ENCODE measurements at places on chromosomes 1 and 21.

- no peak for DNase-seq
Measured at GRCh38 chr1:205505791-205506190, 1.3 kb downstream of the CDK18 start.

GRCh38 chr21:44449473-44450363 lies 5.6 kb upstream of the LRRC3 start:
- peak; percentile 39 for DNase-seq

GRCh38 chr1:65459397-65459768 lies 38.9 kb downstream of the LEPR start:
- no peak for DNase-seq

GRCh38 chr1:218939095-218939494 lies 234.6 kb upstream of the LYPLAL1 start:
- DNase-seq = no peak

DNA sequence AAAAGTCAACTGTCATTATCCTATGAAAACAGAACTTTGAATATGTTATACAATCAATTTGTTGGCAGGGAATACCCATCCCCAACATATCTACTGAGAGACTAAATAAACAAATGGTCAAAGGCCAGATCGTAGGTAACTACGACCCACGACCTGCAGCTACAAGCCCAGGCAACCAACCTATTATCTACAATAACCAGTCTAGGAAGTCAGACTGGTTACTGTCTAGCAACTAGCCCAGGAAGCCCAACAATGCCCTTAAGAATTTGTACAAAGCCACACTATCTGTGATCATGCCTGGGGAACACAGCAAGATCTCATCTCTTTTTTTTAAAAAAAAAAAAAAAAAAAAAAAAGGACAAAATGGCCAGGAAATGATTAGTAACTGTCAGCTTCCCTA lies 58.7 kb downstream of the SMYD3 start:
- no peak for DNase-seq

GRCh38 chr1:23524716-23525401 lies 6.2 kb downstream of the E2F2 start:
- DNase-seq = no peak

- DNase-seq = no peak
Measured at GRCh38 chr1:29282135-29282923, 46.0 kb downstream of the PTPRU start.

DNA sequence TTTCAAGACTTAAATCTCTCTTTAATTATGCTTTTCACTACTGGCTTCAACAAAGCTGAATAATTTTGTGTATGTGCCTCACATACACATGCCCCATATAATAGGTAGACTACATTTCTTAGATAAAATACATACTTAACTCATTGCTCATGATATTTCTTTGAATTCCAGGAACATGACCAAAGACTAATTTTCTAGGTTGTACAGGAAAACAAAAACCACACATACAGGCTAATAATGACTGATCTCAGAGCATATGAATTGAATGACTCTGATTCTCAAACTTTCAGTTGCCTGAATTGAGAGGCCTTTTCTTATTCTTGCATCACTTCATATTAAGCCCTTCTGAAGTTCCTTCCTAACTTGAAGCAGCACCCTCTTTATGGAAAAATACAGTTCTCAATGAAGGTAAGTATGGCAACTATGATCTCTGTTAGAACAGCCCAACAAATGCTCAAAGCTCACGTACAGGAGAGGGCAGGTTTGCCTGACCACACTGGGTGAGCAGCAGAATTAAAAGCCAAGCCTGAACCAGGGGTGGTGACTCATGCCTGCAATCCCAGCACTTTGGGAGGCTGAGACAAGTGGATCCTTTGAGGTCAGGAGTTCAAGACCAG lies 22.6 kb upstream of the UAP1 start:
- peak; percentile 11 for DNase-seq

DNA sequence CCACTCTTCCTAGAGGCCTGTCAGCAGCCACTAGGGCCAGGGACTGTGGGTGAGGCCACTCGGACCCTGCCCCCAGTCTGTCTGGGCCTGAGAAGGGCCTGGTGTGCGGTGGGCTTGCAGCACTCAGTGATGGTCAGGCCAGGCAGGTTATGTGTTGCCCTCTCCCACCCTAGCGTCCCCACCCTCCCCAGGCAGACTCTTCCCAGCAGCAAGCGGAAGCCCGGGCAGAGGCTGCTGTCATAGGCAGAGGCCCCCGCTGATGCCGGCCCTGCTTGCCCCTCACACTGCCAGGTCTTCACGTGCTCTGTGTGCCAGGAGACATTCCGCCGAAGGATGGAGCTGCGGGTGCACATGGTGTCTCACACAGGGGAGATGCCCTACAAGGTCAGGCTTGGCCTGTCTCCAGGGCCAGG lies 6.6 kb downstream of the ZBTB48 start:
- no peak for DNase-seq

- no peak for DNase-seq
Measured at GRCh38 chr1:178939338-178940067, 68.6 kb upstream of the ANGPTL1 start.

GRCh38 chr21:17550671-17551308 lies 37.9 kb downstream of the CXADR start:
- no peak for DNase-seq

DNA sequence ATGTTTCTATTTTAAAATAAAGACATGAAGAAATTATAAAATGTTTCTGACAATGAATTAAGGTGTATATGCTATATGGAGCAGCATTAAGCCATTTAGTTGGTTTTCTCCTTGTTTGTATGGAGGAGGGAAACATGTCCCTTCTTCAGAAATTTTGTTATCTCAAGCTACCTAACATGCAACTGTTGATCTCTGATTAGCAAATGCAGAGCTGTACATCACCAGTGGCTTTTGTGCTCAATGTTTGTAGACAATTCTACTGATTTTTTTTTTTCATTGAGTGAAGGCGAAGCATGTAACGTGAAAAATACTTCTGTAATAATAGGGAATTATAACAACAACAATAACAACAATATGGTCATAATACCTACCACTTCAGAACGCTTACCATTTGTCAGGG lies 463.7 kb downstream of the PLPP3 start:
- DNase-seq = no peak

- no peak for DNase-seq
Measured at GRCh38 chr1:6868660-6869380, 83.6 kb downstream of the CAMTA1 start.

GRCh38 chr1:223538981-223539380 lies 126.5 kb downstream of the CAPN8 start:
- no peak for DNase-seq

DNA sequence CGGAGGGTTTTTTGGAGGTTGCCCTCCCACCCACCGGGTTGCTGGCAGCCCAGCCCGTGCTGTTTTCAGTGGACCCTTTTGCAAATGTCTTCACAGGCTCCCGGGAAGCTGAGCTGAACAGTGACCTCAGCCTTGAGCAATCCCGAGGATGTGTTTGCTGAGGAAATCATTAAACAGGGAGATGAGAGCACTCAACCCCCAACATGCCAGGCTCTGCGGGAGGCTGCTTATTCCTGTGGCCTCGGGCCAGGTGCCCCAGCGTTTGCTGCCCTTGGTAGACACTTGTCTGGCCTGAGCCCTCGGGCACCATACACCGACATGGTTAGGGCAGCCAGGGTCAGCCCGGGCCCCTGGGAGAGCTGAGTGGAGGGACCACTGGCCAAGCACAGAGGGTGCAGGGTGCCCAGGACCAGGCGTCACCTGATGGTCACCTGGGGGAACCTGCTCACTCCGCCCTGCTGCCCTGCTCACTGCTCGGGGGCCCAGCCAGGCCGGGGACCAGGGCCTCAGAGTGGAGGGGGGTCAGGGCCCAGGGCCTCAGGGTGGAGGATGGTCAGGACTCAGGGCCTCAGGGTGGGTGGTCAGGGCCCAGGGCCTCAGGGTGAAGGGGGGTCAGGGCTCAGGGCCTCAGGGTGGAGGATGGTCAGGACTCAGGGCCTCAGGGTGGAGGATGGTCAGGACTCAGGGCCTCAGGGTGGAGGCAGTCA lies 42.5 kb upstream of the POFUT2 start:
- DNase-seq = no peak

GRCh38 chr1:45585110-45585426 lies 1.2 kb downstream of the NASP start:
- DNase-seq = no peak

GRCh38 chr1:240562111-240562590 lies 49.8 kb downstream of the GREM2 start:
- DNase-seq = no peak

GRCh38 chr1:20848162-20848561 lies 61.1 kb upstream of the HP1BP3 start:
- DNase-seq = no peak

DNA sequence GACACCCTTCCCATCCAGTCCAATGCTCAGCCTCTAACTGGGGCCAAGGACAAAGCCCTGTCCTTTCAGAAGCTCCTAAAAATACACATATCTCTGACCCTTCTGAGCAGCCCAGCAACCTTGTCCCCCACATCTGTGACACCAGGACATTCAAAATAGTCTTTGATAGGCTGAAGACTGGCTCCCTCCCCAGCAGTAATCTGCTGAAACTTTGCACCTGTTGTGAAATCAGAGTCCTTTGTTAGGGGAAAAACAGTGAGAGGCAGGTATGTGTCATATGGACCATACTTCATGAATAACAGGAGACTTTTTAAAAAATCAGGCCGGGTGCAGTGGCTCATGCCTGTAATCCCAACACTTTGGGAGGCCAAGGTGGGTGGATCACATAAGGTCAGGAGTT lies 82.4 kb upstream of the VAMP3 start:
- DNase-seq = no peak

- no peak for DNase-seq
Measured at GRCh38 chr1:2582391-2582790, 4.2 kb upstream of the PRXL2B start.

- no peak for DNase-seq
Measured at GRCh38 chr21:15278279-15278678, 213.5 kb upstream of the NRIP1 start.

GRCh38 chr1:182144646-182145030 lies 83.1 kb upstream of the ZNF648 start:
- DNase-seq = no peak

GRCh38 chr1:226397955-226398636 lies 9.8 kb downstream of the PARP1 start:
- DNase-seq = no peak

DNA sequence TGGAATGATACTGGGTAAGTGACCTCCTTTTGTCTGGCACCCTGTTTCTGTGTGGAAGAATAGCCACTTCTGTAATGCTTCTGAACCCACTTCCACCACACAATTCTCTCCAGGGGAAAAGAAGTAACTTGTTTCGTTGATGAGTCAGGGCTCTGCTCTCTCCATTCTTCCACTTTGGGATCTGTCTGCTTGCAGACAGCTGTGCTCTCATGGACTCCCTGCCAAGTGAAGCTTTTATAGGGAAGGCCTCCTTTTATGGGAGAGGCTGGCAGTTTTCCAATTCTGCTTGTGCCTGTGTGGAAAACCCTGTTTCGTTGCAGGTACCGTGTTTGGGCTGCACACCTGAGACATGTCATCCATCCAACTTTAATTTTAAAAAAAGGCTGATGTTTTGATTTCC lies 130.7 kb downstream of the GIPC2 start:
- no peak for DNase-seq

GRCh38 chr21:43347461-43348169 lies 79.3 kb downstream of the SIK1 start:
- DNase-seq = no peak

DNA sequence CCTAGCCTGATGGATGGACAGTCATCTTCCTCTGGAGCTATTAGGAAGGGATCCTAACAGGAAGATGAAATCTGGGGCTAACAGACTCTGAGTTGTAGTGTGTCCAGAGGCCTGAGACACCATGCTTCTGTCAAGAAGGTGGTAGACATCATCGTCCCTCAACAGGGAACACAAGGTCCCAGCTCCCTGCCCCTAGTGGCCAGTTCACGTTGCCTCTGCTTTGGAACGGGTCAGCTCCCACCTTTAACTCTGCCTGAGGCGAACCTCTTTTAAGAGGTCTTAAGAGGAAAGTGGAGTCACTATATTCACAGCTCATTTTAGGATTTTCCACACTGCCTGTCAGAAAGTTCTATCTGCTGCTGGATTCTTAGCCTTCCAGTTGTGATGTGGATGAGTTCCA lies 28.3 kb downstream of the LRRC71 start:
- peak; percentile 9 for DNase-seq

DNA sequence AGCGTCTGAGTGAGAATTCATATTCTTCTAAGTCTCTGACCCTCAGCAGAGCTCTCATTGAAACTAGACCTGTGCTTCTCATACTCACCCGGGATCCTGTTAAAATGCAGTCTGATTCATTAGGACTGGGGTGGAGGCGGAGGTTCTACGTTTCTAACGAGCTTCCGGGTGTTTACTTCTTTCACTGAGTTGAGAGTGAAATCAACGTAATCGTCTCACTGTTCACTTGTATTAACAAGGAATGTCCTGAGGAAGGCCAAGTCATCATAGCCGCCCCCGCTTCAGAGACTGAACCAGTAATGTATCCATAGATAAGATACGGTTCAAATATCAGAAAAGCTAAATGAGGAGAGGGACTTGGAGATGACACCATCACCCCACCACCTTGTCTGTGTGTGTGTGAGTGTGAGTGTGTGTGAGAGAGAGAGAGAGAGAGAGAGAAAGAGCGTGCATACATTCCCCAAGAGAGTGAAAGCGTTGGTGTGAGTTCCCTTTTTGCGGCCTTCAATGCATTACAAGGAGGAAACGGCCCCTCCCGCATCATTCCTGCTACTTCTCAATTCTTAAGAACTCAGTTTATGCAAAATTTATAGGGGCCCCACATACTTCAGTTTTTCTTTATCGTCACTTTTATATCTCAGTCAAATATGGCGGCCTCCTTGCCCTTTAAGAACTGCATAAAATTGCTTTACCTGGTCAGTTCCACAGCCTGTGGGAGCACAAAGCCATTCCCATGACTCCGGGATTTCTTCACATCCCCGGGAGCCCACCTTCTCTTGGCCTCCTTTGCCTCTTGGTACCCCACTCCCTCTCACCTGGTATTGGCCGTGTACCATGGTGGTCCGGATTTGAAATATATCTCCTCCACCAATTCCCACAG lies 19.8 kb downstream of the KMO start:
- peak; percentile 56 for DNase-seq

DNA sequence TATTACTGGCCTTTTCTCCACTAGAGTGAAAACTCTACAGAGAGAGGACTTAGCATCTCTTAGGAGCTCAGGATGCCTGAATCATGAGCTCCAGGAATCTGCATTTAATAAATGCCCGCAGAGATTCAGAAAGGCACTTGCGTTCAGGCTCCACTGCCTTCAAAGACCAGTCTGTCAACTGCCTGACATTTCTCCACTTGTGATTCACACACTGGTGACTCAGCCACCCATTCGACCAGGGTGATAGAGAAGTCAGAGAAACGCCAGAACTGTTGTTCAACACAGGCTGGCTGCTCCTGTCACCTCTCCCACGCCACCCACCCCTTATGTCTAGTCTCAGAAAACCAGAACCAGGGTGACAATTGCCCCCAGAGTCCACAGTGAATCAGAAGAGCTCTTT lies 26.9 kb upstream of the LBR start:
- DNase-seq = peak; percentile 80

GRCh38 chr21:29293495-29293894 lies 5.2 kb upstream of the BACH1 start:
- no peak for DNase-seq

All from activated naive CD4-positive, alpha-beta T cell treated with anti-CD3 and anti-CD28 coated beads, Interleukin-2, amount 50 U/mL, for 72 hours (primary cell).